ENCODE measurements at places on chromosomes 11 and 22.

- no peaks in the 10 kb centered on the region for H3K27me3 ChIP-seq
- no peak for DNase-seq
- no peaks in the 10 kb centered on the region for H3K4me1 ChIP-seq
- H3K27ac ChIP-seq = no peak overlapping the region
Observed at GRCh38 chr11:66192181-66192863, 76.1 kb upstream of the RAB1B start.

GRCh38 chr11:119493712-119494111, 70.7 kb upstream of the THY1 start:
- no peaks in the 10 kb centered on the region for H3K27me3 ChIP-seq
- DNase-seq = no peak
- no peak overlapping the region for H3K27ac ChIP-seq
- no peak overlapping the region for H3K4me3 ChIP-seq
- H3K36me3 ChIP-seq = no peaks in the 10 kb centered on the region
- H3K4me1 ChIP-seq = no peaks in the 10 kb centered on the region

DNA sequence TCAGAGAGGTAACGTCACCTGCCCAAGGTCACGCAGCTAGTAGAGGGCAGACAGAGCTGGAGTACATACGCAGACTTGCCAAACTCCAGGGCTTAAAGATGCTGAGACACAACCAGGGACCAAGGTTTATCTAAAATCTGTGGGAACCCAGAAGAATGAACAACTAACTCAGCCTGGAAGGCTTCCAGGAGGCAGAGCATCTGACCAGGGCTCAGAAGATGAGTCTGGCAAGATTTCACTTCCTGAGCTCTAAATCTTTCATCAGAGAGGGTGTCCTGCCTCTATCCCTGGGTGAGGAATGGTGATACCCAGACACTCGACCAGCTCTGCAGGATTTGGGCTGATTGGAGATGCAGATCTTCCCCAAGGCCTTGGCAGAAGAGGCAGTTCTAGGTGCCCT, 9.1 kb downstream of the GAL3ST1 start:
- DNase-seq = no peak
- H3K36me3 ChIP-seq = no peaks in the 10 kb centered on the region
- H3K27me3 ChIP-seq = no peaks in the 10 kb centered on the region
- H3K4me1 ChIP-seq = no peaks in the 10 kb centered on the region
- H3K27ac ChIP-seq = no peak overlapping the region
- no peak overlapping the region for H3K4me3 ChIP-seq

DNA sequence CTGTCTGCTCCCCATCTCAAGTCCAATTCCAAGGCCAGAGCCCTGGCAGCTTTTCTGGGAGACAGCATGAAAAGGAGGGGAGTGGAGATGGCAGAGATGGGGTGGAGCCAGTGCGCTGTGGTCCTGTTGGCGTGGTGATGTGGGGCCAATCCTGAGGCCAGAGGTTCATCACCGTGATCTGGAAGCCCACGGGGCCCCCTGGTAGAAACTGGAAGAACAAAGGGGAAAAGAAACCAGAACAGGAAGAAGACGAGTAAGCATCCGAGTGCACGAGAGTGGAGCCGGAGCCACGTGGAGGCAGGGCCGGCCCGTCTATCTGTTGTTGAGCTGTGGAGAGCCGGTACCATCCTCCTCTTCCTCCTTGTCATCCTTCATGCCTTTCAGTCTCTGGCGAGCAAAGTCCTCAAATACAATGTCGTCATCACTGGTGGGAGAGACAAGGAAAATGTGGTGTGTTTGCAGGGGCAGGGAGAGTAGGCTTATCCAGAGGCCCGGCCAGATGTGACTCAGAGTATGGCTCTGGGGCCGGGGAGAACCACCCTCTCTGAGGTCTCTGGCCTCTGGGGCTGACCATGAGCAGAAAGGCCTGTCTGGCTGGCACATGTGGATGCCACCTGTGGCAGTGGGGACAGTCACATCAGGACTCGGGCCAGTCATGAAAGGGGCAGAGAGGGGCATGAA, 25.4 kb downstream of the TPBGL start:
- H3K36me3 ChIP-seq = peaks cover 31% of the 10 kb centered on the region
- DNase-seq = no peak
- H3K27ac ChIP-seq = no peak overlapping the region
- H3K4me1 ChIP-seq = no peaks in the 10 kb centered on the region

DNA sequence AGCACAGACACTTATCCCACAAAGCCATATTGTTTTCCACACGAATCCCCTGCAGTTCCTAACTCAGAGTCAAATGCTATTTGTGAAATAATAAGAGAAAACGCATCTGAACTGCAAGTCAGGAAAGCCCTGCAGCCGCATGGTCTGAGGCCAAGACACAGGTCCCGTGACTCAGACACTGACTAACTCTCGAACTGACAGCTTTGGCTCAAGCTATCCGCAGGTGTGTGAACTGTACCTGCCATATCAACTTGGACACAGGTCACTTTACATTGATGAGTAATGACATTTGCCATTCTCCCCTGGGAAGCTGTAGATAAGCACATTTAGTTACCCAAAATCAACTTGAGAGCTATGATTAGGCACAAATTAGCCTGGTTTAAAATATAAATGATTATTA, 34.9 kb upstream of the NFRKB start:
- no peak overlapping the region for H3K4me3 ChIP-seq
- no peaks in the 10 kb centered on the region for H3K27me3 ChIP-seq
- DNase-seq = no peak
- no peaks in the 10 kb centered on the region for H3K4me1 ChIP-seq
- no peak overlapping the region for H3K27ac ChIP-seq

DNA sequence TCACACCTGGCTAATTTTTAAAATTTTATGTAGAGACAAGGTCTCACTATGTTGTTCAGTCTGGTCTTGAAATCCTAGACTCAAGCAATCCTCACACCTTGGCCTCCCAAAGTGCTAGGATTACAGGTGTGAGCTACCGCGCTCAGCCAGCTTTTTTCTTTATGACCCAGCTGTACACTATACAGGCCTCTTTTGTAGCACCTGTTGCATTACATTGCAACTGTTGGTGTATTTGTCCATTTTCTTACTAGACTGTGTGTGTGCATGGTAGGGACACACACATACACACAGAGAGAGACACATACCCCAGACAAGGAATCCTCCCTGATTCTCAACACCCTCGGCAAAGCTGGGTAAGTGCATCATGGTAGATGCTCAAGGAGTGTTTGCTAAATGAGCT, 61.7 kb downstream of the NAV2 start:
- no peak for DNase-seq
- no peaks in the 10 kb centered on the region for H3K36me3 ChIP-seq
- H3K4me1 ChIP-seq = peaks cover 11% of the 10 kb centered on the region
- no peak overlapping the region for H3K4me3 ChIP-seq

Measured in SJCRH30 (cell line).